ENCODE measurements at places on chromosomes 11 and 22.

GRCh38 chr22:36808721-36809344 lies 8.0 kb downstream of the PVALB start:
- no peak for DNase-seq

DNA sequence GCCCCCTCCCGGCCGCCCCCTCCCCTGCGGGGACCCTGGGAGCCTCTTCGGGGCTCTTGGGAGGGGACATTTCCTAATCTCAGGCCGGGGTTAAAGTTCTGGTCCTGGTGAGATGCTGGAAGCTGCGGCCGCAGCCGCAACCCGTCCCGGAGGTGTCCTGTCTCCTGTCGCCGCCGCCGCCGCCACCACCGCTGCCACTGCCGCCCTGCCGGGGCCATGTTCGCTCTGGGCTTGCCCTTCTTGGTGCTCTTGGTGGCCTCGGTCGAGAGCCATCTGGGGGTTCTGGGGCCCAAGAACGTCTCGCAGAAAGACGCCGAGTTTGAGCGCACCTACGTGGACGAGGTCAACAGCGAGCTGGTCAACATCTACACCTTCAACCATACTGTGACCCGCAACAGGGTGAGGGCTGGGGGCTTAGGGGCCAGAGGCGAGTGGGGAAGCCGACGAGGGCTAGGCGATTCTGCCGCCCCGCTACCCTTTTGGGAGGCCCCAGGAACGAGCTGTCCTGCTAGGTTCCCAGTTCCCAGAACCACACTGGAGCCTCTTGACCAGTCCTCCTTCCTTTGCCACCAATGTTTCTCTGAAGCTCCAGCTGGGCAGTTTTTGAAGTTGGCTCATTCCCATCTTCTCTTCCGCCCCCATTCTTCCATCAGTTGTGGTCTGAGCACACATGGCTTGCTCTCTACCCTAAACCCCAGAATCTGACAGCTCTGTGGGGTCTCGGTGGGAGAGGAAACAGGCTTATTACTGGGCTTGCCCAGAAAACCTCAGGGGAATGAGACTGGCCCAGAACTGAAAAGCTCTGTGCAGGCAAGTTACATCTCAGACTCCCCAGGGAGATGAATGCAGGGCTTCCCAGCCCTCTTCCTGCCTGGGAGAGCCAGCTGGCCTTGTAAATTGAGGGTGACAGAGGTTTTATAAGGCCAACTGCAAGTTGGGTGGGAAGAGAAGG lies 781 bp downstream of the SIDT2 start:
- DNase-seq: peak; percentile 39

- DNase-seq: peak; percentile 40
These were observed 496 bp upstream of the CST6 start for GRCh38 chr11:66011239-66011784.

DNA sequence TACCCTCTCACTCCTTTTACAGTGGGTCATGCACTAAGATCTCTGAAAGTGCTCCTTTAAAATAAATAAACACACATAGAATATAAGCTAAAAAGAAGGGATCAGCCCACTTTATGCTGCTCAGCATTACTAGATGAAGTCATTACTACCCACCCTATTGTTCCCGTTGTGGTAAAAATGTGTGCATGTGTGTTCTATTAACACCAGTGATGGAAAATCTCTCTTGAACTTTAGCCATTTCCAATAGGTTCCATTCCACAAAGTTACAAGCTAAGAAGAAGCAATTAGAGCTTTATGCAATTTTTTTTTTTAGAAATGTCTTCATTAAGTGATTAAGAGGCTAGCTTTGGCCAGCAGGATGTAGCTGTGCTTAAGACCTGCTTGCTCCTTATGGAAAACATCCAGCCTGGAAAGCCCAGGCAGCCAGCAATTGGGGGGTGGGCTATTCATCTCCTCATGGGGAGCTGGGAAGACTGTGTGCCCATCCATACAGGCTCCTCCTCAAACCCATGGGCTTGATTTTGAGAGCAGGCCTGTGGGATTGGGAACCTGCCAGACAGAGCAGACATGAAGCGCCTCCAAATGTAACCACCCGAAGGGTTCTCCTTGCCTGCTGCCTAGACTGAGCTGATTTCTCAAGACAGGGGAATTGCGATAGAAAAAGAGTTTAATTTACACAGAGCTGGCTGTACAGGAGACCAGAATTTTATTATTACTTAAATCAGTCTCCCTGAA lies 92.9 kb upstream of the PARVA start:
- peak; percentile 89 for DNase-seq

GRCh38 chr11:82837650-82838049 lies 62.6 kb downstream of the PRCP start:
- DNase-seq: no peak

- DNase-seq: no peak
These were observed 213.6 kb downstream of the NXPE2 start for GRCh38 chr11:114891911-114892310.

DNA sequence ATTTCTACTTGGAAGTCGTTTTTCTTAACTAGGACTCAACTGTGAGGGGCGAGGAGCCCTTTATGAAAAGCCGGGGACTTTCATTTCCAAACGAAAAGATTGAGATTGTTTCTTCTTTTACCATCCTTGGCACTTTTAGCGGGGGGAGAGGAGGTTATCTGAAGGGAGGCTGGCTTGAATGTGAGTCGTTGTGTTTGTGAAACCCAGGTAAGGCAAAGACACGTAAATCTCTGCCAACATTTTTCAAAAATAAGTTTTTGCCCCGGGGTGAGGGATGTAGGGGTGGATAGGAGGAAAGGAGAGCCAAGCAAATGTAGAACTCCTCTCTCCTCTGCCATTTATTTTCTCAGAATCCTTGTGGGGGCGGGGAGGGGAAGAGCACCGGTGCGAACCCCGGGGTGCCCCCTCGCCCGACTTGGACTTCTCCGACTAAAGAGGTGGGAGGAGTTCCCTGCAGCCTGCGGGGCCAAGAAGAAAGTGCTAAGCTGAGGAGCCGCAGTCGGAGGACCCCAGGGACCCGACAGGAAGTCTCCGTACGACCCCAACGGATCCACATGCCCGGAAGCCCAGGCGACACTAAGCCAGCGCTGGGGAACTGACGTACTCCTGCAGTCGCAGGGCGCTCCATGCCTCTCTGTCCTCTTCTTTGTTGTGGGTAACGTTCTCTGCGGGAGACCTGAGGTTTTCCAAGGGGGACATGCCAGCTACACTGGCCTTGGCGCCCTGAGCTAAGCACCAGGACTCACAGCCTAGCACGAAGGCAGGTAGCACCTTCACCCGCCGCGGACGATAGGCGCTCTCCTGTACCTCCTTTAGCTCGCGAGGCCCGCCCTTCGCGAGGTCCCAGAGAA lies 2.4 kb upstream of the WT1 start:
- no peak for DNase-seq

DNA sequence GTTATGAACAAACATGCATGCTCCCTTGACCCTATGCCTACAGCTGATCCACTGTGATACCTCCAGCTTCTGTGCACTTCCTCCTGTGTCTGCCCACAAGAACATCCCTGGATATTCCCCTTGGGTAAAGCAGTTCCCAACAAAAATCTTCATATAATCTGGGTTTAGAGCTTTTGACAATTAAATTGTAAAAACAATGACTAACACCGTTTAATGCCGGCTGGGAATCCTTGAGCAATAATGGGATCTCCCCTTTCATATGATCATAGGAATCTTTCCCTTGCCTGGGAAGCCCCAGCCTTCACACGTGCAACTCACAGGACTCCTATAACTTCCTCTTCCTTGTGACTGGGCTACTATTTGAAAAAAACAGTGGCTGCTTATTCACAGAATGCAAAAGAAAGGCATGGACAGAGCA lies 6.3 kb upstream of the ZC3H12C start:
- DNase-seq: peak; percentile 76

DNA sequence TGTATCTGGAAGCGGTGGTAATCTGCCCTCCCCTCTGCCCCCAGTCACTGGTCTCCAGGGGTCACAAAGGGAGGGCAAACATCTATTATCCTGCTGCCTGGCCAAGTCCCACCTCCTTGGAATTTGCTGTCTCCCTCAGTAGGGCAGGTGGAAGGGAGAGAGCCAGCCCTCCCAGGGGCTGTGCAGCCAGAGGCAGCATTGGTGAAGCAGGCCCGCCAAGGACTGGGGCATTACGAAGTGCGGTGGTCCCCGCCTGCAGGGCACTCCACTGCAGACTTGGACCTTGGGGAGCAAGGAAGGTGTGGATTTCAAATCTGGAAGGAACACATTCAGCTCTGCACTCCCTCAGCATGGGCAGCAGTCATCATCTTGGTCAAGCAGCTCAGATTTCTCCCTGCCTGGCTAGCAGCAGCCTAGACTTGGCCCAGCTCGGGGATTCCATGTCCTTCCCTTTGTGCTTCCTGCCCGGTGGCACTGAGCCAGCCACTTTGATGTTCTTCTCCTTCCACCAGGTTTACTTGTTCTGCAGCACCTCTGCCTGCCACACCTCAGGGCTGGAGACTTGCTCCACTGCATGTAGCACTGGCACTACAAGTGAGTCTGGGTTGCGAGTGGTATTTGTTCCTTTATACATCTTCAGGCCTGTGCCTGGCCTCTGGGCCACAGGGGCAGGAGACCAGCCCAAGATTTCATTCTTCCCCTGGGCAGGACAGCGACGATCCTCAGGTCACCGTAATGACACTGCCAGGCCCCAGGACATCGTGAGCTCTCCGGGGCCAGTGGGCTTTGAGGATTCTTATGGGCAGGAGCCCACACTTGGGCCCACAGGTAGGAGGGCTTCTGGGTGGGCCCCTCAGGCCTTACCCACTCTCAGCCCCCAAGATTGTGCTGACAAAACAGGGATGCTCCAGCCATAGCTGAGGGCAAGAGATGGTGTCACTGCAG lies 7.4 kb downstream of the ZP1 start:
- DNase-seq: no peak
